ENCODE measurements at places on chromosomes 5 and 9.

DNA sequence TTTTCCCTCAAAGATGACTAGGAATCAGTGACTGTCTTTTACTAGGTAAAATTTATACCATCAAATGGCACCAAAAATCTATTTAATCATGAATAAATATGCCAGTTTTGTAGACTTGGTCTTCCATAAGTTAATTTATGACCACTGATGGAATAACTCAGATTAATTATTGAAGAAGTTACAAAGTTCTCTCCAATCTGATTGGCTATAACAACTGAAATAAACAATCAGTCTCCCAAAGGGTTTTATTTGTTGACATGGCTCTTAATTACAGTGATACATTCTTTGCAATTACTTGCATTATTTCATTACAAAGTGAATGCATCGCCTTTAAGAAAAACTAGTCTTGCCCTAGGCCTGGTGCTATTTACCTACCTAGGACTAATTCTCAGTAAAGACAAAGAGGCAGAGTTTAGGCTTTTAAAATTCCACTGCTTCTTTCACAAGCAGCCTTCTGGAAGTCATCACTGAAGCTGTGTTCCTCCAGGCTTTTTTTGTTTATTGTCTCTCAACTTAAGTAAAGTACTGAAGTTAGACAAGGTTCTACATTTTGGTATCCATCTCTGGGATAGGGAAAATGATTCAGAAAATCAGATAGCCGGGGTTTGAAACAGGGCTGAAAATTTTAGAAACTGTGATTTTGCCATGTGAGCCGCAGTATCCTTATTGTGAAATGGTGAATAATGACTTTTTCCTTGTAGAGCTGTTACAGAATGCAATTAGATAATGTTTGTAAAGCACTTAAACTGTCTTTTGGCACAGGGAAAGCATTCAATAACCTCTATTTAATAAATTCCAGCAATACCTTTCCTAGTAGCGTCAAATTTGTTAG lies 2.5 kb downstream of the STOM start:
- no peak for DNase-seq

- DNase-seq: no peak
Measured at GRCh38 chr9:133696071-133696472, 42.1 kb downstream of the SARDH start.

GRCh38 chr9:79127661-79128060 lies 444.1 kb upstream of the TLE4 start:
- no peak for DNase-seq

GRCh38 chr9:15304632-15305031 lies 2.4 kb downstream of the TTC39B start:
- DNase-seq: no peak

DNA sequence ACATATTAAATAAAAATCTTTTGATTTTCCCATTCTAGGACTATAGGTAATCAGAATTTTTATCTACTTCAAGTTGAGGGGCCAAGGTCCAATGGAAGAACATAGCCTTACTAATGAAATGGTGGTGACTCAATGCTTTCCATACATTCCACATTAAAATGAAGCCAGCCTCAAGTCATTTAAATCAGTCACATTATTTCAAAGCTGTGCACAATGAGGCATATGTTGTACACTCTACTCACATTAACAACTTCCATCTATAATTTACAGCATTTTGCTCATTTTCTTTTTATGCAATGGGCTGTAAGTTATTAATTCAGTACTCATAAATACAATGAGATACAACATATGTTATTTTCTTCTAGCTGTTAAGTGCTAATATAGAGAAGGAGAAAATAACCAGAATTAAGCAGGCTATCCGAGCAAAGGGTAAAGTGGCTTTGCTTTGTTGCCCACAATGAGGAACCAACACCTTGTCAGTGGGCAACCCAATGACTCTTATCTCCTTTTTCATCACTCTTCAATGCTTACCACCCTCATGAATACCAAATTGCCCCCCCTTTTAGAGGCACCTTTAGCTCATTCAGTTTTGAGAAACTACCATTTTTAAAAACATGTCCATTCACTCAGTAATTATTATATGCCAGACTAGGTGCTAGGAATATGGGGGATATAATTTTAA lies 52.4 kb downstream of the TTLL11 start:
- no peak for DNase-seq
